ENCODE measurements at places on chromosomes 1 and 21.

DNA sequence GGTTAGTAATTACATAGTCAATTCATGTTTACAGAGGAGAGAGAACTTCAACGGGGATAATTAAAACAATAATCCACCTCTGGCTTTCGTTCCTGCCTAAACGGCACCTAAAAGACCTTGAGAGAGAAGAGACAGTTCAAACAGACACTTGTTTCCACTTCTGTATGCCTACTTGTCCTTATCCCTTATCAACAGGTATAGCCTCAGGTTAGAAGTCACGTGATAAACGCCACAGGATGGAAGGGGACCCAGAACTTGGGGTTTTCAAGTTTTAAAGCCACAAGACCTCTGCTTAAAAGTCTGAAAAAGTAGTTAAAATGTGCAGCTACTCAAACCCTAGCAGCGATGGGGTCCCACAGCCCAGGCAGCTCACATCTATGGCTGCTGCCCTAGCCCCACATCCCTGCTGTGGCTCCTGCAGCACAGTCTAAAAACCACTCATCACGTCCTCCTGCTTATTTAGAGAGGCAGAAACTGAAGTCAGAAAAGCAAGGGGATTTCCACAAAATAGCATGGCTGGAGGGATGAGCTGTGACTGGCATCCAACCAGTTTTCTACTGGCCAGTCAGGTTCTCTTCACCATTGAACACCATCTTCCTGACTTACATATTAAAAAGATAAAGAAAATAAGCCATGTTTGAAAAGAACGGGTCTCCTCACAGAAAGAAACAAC is 51.2 kb upstream of the SEC16B start:
- no peak for DNase-seq

DNA sequence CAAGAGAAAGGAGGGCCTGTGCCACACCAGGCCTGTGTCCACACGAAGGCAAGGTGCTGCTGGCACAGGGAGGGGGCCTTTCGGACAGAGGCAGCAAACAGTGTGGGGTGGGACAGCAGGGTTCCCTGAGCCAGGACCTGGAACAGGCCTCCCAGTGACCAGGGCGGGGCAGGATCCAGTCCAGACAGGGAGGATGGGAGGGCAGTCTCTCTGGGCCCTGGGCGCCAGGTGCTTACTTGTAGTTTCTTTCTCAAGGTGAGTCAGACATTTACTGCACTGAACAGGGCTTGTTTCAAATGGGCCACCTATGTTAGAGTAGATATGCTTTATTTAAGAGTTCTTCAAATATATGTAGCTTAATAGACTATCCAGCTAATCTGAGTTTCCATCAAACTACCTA is 52.8 kb upstream of the STUM start:
- no peak for DNase-seq

DNA sequence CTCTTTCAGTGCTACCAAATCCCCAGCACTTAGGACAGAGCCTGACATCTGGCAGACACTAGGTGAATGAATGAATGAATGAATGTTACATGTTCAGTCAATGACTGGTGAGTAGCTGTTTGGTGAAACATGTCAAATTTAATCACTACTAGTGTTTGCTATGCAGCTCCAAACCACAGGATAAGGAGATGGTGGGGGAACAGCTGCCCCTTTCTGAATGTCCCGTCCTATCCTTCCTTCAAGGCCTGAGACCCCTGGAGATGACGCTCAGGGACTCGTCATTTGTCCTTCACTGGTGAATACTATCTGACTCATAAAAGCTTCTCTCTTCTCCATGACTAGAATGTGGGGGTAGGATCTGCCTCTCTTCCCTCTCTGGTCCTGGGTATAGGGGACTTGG is 175.4 kb downstream of the HIVEP3 start:
- DNase-seq, result no peak

DNA sequence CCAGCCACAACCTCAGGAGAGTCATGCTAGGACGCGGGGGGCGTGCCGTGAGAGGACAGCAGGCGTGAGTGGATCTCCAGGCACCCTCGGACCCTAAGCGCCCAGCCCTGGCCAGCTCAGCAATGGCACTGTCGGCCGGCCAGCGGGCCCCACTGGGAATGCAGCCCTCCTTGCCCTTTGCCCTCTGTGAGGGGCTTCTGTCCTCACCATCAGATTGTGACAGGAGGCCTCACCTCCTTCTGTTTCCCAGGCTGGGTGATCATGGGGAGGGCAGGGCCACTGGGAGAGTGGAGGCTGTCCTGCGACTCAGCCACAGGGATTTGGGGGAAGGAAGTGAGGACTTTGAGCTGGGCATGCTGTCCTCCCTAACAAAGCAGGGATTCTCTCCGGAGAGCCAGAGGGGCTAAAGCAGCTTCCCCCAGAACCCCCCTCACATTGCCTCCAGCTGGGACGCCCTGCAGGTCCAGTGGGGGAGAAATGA is 6.6 kb upstream of the LRRC3 start:
- no peak for DNase-seq

- DNase-seq, result no peak
Observed at GRCh38 chr1:151854658-151855057, 1.1 kb upstream of the THEM5 start.

DNA sequence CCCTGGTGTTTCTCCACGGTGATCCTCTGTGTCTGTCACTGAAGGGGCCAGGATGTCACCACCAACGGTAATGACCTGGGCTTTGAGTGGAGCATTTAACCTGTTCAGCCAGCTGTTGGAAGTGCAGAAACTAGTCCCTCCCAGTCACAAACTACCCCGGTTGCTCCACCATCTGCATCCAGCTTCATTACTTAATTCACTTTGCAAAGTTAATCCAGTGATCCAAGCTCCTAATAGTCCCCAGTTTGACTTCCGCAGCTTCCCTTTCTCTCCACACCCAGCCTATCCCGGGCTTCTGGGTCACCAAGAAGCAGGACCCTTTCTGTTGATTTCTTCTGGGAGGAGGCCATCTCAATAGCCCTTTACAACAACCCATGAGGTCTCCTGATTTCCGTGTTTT is 63.5 kb downstream of the MDM4 start:
- DNase-seq, result no peak

GRCh38 chr1:94270801-94271203 is 33.4 kb upstream of the ARHGAP29 start:
- no peak for DNase-seq

DNA sequence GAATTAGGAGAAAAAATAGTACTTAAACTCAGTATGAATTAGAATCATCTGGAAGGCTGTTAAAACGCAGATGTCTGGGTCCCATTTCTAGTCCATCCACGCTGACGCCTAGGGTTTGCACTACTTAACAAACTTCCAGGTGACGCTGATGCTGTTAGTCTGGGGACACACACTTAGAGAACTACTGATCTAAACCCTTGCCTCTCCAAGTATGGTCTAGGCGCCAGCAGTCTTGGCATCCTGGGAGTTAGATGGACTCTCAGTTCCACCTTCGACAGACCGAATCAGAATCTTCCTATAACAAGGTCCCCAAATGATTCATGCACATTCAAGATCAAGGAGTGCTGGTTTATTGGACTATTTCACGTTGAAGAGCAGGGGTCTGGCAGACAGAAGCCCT is 11.5 kb downstream of the DIO1 start:
- no peak for DNase-seq

- no peak for DNase-seq
Observed at GRCh38 chr21:16404776-16405175, 675.0 kb downstream of the USP25 start.

DNA sequence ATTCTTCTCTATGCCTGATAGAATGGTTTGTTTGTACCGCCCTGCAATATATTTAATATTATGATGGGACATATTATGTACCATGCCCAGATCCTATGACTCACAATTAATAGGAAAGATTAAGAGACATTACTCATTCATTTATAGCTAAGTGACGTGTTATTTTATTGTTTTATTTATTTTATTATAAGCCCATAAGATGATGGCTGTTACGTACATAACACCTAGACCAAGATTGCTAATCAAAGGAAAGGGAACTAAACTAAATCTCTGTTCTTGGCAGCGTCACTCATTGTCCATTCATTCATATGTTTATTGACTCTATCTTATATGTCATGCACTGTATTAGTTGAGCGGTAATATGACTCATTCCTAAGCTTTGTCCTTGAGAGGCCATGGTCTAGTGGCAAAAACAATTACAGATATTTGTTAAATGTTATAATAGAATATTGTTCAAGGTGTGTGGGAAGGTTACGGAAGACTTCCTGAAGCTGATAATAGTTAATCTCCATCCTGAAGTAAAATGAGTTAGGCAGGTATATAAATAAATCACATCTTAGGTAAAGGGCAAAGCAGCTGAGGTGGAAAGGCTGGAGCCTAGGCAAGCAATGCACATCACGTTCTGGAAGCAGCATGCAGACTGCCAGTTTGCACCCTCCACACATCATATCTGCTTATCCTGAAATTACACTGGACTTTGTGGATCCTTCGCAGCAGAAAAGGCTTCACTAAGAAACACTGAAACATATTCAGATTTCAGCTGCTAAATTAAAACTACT is 16.6 kb upstream of the CD55 start:
- DNase-seq, result no peak

GRCh38 chr1:25711555-25712298 is 88.3 kb upstream of the SELENON start:
- DNase-seq, result no peak

DNA sequence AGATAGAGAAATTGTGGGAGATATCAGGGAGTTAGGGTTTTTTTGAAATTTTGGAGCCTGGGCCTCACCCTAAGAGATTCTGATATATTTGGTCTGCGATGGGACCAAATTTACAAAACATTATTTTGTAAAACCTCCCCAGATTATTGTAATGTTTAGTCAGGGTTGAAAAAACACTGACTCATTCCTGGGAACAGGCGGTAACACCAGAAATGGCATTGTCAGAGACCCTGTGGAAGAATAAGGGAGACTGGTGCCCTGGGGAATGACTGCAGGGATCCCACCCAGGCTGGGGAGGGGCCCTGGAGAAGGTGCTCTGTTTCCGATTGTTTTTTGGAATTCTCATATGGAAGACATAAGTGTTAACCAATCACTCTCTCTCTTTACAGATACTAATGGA is 13.1 kb upstream of the STRIP1 start:
- DNase-seq, result no peak

- DNase-seq, result no peak
Observed at GRCh38 chr1:244341455-244342450, 110.0 kb downstream of the ADSS2 start.

- no peak for DNase-seq
Observed at GRCh38 chr1:23057301-23057700, 38.0 kb downstream of the KDM1A start.

GRCh38 chr21:29827236-29827635 is 112.6 kb downstream of the GRIK1 start:
- DNase-seq, result no peak

DNA sequence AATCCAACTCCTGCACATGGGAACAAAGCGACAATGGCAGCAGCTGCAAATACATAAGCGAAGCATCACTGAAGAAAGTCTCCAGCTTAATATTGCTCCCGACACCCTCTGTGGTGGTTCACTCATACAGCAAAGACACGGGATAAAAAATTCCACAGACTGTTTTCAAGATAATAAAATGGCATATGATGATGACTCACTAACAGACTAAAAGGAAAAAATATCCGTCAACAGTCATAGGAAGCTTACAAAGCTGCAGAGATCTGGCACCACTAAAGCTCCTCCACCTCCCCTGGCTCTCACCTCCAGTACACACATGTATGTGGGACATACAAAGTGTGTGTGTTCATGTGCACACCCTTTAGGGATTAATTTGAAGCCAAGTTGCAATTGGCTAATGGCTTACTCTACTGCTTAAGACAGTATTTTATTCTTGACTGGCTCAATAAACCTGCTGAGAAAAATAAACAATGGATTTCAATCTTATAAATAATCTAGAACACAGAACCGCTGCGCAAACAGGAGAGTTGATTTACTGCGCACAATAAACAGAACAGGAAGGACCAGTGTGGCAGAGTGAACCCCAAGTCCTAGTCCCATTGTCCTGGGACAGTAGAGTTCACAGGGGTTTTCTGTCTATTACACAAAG is 94.4 kb downstream of the SLC45A1 start:
- DNase-seq, result no peak

DNA sequence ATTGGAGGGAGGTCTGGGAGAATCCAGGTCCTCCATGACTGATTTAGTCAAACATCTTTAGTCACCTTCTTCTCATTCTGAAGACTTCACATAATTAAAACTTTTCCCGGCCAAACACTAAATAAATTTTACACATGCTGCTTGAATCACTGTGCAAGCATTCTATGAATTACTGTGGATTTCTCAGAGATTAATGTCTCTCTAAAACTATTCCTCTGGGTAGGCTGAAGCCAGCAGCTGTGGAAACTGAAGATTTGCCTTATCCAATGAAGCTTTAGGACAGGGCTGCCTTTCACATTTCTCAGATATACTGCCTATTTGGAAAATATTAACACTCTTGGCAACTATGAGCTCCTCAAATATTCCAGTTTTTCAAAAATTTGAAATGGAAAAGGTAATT is 61.7 kb downstream of the JMJD4 start:
- DNase-seq, result no peak

DNA sequence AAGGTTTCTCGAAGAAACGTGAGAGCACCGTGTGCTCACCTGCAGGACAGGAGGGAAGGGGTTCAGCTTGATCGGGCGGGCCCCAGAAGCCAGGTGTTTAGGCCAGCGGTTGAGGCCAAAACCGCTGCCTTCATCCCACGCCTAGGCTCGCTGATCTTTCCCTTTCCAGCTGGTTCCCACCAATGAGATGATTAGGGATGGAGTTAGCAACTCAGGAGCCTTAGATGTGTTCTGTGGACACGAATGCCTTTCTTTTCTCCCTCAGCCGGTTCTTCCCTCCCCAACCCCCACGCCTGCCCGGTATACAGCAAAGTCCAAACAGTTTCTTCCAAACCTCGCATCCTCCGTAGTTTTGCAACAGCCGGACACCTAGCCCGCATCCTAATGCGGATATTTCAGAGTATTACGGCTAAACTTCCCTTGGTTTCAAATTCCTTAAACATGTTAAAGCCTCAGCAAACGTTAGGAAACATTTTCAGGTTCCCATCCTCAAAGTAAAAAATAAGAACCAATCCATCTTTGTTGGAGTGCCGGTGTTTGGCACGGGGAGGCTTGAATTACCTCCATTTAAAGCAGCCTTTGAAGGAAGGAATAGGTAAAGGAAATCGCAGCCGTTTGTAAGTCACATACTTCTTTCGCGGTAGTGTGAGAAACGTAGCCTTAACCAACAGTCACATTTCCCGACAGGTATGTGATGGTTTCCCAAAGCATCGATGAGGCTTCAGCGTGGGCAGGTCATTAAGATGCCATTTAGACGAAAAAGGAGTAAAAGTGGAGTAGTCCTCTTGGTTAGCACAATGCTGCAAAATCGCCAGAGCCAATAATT is 1.1 kb downstream of the LRRC8C start:
- DNase-seq, result no peak

GRCh38 chr1:45454464-45454863 is 36.5 kb downstream of the TESK2 start:
- DNase-seq, result no peak

Measured in chondrocyte (in vitro differentiated cells).